ENCODE measurements at places on chromosomes 2 and 18.

- peak; percentile 14 for DNase-seq
These were observed 28.5 kb downstream of the GPR55 start for GRCh38 chr2:230896346-230897115.

GRCh38 chr2:10028988-10029874, 14.1 kb upstream of the KLF11 start:
- peak; percentile 61 for DNase-seq

- DNase-seq = no peak
These were observed 29.6 kb downstream of the CSRNP3 start for GRCh38 chr2:165499131-165499530.

DNA sequence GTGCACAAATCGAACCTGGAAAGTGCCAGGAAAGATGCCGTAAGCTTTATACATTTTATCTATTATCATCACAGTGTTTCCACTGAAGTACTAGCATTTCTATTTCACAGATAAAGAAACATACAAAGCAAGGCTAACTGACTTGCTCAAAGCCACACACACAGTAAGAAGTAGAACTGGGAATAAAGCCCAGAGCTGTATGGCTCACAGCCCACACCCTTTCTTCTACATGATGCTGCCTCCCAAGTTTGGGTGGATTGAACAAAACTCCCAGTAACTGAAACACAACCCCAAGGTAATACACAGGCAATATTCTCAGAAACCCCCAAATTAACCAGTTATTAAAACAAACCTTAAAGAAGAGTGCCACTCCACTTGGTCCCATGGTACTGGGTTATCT, 11.2 kb downstream of the SAP130 start:
- no peak for DNase-seq

GRCh38 chr18:22391407-22392345, 26.0 kb downstream of the CTAGE1 start:
- DNase-seq = peak; percentile 52

DNA sequence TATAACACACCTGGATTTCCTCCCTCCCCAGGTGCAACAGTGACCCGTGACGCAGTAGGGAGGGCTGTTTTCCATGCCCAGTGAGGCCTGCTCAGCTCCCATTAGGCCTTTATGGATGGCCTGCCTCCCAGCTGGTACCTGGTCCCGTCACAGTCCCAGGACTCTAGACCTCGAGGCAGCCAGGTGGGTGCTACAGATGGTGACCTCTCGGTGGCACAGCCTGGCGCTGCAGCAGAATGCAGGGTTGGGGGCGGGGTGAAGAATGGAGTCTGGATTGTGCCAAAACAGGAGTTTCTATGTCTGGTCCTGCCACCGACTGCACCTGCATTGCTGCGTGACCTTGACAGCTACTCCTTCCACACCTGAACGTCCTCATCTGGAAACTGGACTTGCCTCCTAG, 18.0 kb upstream of the YWHAQ start:
- no peak for DNase-seq

GRCh38 chr18:58502628-58503027, 126.3 kb downstream of the ALPK2 start:
- no peak for DNase-seq

DNA sequence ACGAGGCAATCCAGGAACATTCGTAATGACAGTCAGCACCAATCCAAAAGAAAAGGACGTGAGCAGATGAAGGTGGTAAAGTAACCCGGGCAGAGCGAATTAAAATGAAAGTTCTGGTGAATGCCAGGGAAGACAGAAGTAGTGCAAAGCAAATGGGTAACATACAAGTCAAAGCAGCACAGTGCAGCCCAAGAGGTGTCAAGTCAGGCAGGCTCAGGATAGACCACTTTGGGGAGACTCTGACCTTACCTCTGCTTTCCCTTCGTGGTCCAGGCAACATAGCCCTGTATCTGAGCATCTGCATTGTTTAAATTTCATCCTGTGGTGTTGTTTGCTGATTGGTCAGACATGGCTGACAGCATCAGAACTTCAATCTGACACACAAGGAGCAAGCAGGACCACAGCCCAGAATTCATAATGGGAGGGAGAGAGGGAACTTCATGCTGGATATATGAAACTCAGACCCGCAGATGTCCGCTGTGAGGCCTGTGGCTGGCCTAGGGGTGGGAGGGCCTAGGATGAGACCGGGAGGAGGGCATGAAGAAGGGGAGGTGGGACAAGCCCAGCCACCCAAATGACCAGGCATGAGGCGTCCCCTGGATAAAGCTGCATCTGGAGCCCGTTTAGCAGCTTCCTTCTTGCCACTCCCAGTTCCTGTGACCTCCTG, 285.7 kb downstream of the TCF4 start:
- DNase-seq = no peak

GRCh38 chr2:36618381-36618780, 20.4 kb upstream of the FEZ2 start:
- peak; percentile 38 for DNase-seq

- no peak for DNase-seq
These were observed 242.3 kb downstream of the ATAD2B start for GRCh38 chr2:23684395-23685176.

DNA sequence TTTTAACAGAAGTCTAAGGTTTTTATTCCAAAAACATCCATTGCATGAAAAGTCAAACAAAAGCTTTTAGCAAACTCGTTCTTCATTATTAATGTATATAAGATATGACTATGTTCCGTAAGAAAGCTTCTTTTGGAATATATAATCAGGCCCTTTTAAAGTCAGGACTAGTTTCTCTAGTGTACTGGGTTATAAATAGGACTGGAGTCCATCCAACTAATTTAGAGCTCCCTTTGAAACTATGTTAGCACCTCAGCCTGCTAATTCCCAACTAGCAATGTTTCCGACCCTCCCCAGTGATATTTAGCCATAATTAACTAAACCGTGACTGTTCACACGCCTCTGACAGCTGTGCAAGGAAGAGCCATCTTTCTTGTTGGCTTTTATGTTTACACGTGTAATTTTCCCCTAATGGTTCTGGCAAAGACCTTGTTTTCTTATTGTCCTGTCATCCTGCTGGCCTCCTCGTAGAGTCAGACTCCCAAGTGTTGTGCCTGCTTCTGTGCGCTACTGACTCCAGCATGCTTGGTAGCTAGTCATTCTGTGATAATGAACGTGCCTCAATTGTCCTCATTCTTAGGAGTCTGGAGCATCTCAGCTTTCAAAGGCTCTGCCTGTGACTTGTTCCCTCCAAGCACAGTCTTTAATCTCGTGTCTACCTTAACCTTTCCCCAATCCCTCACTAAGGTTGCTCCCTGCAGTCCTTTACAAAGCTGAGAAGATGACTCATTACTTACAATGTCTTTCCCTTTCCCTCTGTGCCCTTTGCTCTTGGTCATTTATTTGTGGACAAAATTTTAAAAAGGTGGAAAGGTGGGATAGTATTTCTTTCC, 172.2 kb upstream of the RASGRP3 start:
- no peak for DNase-seq

GRCh38 chr18:71045331-71046065, 756.7 kb downstream of the SOCS6 start:
- DNase-seq = no peak

GRCh38 chr2:63055226-63056106, 4.8 kb downstream of the OTX1 start:
- DNase-seq = peak; percentile 37

DNA sequence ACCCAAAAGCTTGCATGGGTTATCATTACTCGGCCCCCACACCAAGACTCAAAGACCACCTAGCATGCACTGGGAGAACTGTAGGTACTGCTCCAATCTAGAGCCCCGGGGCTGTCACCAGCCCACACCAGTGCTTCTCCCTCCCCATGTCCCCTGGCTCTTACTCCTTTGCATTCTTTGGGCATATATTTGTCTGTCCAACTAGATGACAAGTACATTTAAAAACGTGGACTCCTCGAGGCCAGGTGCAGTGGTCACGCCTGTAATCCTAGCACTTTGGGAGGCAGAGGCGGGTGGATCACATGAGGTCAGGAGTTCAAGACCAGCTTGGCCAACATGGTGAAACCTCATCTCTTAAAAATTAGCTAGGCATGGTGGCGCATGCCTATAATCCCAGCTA, 7.8 kb downstream of the AFG3L2 start:
- DNase-seq = no peak

- DNase-seq = no peak
These were observed 63.4 kb downstream of the STAT1 start for GRCh38 chr2:190950566-190950991.

GRCh38 chr2:96916156-96916630, 46.3 kb upstream of the SEMA4C start:
- DNase-seq = no peak

GRCh38 chr2:173205375-173205774, 129.7 kb downstream of the MAP3K20 start:
- no peak for DNase-seq

DNA sequence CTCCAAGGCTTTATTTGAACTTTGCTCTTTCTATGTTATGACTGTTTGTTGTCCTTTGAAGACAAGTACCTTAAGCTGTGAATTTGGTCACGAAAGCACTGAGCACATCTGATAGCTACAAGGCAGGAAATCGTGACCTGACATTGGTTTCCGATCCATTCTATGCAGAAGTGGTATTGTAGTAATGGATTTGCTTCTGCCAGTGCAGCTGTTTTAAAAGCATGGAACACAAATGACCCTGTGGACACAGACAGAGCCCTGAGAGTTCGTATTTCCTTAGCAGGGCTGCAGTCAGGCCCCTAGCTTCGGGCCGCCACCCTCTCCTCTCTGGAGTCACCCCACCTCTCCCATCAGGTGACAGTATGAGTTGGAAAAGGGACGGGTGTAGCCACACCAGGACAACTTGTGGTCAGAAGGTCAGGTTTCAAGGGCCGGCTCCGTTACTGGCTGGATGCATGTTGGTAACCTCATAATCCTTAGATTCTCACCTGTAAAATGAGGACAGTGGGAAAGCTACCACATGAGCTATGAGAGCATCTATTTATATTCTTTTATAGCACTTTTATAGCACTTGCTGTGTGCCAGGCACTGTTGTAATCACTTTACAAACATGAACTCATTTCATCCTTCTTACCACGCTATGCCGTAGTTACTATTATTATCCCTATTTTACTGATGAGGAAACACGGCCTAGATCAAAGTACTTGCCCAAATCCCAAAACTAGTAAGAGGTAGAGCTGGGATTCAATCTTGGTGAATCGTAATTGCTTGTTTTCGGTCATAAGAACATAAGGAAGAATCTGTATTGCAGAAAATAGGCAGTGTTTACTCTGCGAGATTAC, 70.2 kb downstream of the SPATS2L start:
- no peak for DNase-seq

- no peak for DNase-seq
These were observed 19.2 kb downstream of the SH3RF3 start for GRCh38 chr2:109148117-109148746.

- DNase-seq = no peak
These were observed 428 bp upstream of the MAP3K20 start for GRCh38 chr2:173075056-173075780.

DNA sequence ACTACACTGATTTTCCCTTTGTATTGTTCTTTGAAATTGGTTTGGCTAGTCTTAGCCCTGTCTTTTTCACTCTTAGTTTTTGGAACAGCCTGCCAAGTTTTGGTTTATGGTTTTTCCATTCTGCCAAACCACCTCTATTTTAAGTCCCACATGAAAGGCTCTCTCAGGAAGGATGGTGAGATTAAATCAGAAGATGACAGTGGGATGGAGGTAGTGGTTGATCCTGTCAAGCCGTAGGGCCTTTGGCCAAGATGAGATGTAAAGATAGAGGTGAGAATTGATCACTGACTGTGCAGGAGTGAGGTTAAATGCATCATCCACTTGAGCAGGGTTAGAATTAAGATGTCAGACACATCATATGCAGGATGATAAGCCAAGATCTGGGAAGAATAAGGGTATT, 948.5 kb downstream of the SLC4A3 start:
- DNase-seq = no peak

GRCh38 chr2:86017901-86018896, 87.5 kb downstream of the POLR1A start:
- no peak for DNase-seq

- no peak for DNase-seq
These were observed 8.4 kb upstream of the NMI start for GRCh38 chr2:151297882-151298281.

- no peak for DNase-seq
These were observed 467.1 kb downstream of the SUCLG1 start for GRCh38 chr2:83991992-83992391.

- DNase-seq = no peak
These were observed 81.1 kb upstream of the NYAP2 start for GRCh38 chr2:225318440-225318839.

GRCh38 chr2:152568531-152568930, 148.7 kb downstream of the PRPF40A start:
- DNase-seq = no peak

DNA sequence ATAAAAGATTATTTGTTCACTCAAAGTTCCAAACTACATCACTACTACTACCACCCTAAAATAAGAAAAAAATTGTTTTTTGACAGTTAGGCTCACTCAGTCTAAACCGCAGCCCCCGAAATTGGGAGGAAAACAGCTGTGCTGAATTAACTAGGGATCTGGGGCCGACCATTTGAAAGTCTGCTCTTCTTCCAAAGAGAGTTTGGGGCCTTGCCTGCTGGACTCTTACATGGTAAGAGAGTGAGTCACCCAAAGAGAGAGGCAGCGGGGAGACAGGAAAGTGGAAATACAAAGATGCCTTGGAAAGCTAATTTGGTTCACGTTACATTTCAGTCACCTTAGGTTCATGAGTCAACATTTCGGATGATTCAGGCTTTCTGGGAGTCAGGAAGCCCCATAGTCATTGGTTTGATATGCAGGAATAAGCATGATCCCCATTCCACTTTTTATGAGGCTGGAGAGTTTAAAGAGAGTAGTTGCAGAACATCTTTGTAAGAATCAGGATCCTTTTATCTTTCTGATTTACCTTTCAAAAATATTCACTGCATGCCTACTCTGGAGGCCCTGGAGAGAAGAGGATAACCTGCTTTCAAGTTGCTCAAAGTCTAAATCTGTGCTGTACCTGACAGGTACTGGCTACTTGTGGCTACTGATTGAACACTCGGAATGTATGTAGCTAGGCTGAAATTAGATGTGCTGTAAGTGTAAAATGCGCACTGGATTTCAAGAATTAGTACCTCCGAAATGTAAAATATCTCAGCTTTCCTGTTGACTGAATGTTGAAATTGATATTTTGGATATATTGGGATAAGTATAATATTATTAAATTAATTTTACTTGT, 995 bp upstream of the RTN4 start:
- peak; percentile 53 for DNase-seq

- no peak for DNase-seq
These were observed 38.4 kb downstream of the EPAS1 start for GRCh38 chr2:46335391-46336282.

DNA sequence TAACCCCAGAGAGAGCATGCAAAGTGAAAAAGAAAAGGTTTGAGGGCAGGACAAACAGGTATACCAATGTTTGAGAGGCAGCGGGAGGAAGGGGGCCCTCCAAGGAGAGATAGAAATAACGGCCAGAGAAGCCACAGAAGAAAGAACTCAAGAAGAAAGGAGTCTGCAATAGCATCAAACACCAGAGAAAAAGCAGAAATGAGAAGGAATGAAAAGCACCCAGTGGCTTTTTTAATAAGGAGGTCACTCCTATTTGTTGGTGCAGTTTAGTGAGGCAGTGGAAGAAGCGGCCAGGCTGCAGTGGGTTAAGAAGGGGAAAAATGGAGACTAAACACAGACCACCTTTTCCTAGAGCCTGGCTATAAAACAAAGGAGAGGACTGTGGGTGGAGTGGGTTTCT, 177.2 kb downstream of the THADA start:
- DNase-seq = no peak

GRCh38 chr2:189178726-189179569, 613 bp downstream of the COL5A2 start:
- DNase-seq = no peak

Data from stimulated activated CD8-positive, alpha-beta memory T cell treated with anti-CD3 and anti-CD28 coated beads, Interleukin-4, amount 100 ng/mL, for 48 hours (primary cell).